ENCODE measurements at places on chromosomes 12 and 14.

- no peak for DNase-seq
Measured at GRCh38 chr12:70784042-70784668, 136.4 kb downstream of the PTPRR start.

DNA sequence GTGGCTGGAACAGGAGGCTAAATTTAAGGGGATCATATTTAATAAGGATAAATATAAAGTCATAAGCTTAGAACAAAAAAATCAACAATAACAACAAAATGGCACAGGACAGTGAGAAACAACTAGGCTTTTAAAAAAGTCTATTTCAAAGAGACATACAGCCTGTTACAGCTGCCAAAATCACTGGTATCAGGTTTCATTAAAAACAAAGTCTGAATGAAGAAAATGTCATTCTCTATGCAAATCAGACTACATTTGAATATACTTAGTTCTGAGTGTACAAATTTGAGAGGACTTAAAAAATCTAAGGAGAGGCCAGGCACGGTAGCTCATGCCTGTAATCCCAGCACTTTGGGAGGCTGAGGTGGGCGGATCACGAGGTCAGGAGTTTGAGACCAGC is 44.0 kb downstream of the TFCP2 start:
- no peak for DNase-seq

- DNase-seq: no peak
Measured at GRCh38 chr12:108066583-108067577, 62.2 kb upstream of the WSCD2 start.

DNA sequence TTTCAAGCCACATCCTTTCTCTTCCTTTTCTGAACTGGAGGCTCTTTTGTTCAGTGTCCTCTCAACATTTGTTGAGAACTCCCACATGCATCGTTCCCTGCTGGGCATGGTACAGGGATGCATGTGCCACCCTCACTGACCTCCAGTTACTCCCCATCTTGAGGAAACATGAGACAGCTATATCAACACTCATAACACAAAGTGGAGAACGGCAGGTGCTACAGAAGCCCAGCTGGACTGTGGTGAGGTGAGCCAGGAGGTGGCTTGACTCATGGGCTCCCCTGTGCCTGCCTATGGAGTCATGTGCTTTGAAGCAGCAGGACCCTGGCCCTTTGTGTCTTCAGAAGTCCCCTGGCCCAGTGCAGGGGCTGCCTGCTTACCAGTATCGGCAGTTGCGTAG is 9.7 kb downstream of the MYH6 start:
- no peak for DNase-seq

GRCh38 chr12:7303230-7303629 is 642 bp upstream of the ACSM4 start:
- DNase-seq: no peak
